ENCODE measurements at places on chromosomes 13 and 19.

DNA sequence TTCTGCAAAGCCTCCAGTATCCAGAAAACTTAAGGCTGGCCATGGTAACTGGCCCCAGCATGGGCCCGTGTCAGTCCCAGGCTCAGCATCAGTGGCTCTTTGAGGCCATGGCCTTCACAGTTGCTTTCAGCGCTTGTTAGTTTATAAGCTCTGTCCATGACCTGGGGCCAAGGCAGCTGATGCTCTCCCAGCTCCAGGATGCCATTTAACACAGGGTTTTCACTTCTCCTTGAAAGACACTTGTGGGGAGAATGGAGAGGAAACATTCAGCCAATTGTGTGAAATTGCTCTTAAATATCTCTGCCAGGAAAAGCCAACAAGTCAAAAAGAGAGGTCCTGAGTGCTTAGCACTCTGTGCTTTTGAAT is 321.3 kb downstream of the FOXO1 start:
- DNase-seq, result no peak

GRCh38 chr19:38890686-38891085 is 8.7 kb downstream of the SIRT2 start:
- DNase-seq, result no peak

GRCh38 chr13:113649212-113649611 is 8.8 kb downstream of the ATP4B start:
- DNase-seq, result no peak

GRCh38 chr13:60090574-60090973 is 73.2 kb downstream of the DIAPH3 start:
- no peak for DNase-seq

DNA sequence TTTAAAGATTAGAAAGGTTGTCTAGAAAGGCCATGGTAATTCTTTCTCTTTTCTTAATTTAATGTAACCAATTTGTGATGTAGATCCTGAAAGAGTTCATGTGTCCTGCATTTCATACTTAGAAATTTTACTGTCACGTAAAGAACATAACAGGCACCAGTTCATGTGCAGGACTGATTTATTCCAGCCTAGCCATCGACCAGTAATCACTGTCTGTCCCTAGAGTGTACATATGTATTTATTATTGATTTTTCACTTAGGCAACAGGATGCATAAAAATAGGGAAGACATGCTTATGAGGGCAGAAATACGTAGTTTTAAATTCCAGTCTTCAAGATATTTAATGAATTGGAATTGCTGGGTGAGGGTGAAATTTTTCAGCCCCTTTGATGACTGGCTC is 37.6 kb downstream of the TDRD12 start:
- DNase-seq, result no peak

DNA sequence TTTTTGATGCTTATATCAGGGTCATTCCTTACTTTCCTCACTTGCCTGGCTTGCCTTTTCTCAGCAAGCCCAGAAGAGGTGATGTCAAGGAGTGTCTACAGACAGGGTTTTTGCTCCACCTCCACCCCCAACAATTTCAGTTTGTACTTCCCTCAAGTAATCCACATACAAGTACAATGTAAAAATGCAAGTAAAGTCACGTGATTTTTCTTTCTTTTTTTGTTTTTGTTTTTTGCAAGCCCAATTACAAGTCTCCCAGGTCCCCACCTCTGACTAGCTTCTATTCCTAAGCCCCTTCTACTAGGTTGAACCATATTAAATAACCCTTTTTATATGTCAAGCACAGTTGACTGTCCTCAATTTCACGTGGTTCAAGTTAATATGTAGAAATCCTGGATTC is 579.6 kb downstream of the DIAPH3 start:
- no peak for DNase-seq

DNA sequence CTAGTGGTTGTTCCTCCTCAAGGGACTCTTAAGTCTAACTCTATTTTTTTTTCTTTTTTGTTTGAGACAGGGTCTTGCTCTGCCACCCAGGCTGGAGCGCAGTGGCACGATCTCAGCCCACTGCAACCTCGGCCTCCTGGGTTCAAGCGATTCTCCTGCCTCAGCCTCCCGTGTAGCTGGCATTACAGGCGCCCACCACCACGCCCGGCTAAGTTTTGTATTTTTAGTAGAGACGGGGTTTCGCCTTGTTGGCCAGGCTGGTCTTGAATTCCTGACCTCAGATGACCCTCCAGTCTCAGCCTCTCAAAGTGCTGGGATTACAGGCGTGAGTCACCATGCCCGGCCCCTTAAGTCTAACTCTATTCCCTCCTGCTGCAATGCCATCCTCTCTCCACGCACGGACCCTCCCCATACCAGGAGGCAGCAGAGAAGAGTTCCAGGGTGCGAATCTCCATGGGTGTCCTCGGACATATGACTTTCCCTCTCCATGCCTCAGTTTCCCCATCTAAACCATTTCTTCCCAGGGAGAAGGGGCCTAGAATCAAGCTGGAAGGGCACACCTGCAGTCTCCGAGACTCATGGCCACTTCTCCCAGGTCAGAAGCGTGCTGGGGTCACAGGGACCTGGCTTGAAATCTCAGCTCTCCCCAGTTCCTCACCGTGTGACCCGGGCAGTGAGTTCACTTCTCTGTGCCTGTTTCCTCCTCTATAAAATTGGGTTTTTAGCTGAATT is 6.0 kb upstream of the BCL3 start:
- no peak for DNase-seq

DNA sequence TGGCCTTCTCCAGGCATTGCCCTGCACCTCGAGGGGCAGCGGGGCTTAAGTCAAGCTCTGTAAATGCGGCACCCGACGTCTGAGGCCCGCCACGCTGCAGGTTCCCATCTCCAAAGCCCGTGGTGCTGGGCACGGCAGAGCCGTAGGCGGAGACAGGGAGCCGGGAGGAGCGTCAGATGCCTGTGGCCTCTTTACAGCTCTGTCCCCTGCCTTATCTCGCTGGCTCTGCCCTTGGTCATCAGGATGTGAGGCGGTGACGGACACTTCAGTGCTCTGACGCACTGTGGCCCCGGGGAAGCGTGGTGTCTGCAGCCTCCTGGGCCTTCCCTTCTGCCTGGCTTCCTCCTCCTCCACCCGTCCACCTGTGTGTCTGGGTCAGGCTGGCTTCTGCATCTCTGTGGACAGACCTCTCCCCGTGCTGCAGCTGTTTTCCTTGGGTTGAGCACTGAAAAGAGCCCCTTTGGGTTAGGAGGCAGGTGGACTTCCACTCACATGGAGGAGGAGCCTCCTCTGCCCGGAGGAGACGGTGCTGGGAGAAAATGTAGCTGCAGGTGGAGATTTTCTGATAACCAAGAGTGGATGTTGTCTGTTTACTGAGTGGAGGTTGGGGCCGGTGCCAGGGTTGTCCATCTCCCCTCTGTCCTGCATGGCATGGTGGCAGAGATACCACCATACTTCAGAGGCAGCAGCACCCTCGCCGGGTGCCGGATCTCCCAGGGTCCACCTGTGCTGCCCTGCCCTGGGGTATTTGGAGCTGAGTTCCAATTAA is 14.6 kb downstream of the MCF2L start:
- DNase-seq, result no peak

- peak; percentile 67 for DNase-seq
Measured at GRCh38 chr13:25169951-25170553, 2.0 kb downstream of the AMER2 start.
